ENCODE measurements at places on chromosomes 12 and 14. TPM values are rescaled to one million over a fixed set of nuclear protein-coding genes. Genes with fewer than 3 reads are reported as not detected.

STAC3 gene
- polyA plus RNA-seq: 1.9 TPM

INHBC gene
- not detected for polyA plus RNA-seq

FGF23 gene
- not detected for polyA plus RNA-seq

NOVA1 gene
- 27.6 TPM for polyA plus RNA-seq

HDAC7 gene
- polyA plus RNA-seq: 8.2 TPM

Measured in brain (organoid and tissue), 16 donors.